HCT116 (cell line): ENCODE measurements at places on chromosomes 1 and 21. TPM values are rescaled to one million over a fixed set of nuclear protein-coding genes. Genes with fewer than 3 reads are reported as not detected.

- DNase-seq: no peak
Observed at GRCh38 chr1:226574591-226575435, 26.2 kb downstream of the STUM start.

DNA sequence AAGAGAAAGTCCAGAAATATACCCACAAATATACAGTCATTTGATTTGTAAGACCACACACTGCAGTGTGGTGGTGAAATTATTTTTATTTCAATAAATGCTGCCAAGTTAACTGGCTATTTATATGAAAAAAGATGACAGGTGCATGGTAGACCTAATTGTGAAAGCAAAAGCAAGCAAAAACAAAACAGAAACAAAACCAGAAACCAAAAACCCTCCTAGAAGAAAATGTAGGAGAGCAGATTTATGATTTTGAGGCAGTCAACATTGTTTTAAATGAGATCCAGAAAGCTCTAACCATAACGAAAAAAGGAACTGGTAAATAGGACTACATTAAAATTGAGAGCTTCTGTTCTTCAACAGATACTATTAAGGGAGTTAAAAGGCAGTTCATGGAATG, 303.6 kb downstream of the PRDM2 start:
- no peak for DNase-seq

CHRM3 gene
- total RNA-seq: 0.15 TPM

OR2L3 gene
- total RNA-seq: not detected

DNA sequence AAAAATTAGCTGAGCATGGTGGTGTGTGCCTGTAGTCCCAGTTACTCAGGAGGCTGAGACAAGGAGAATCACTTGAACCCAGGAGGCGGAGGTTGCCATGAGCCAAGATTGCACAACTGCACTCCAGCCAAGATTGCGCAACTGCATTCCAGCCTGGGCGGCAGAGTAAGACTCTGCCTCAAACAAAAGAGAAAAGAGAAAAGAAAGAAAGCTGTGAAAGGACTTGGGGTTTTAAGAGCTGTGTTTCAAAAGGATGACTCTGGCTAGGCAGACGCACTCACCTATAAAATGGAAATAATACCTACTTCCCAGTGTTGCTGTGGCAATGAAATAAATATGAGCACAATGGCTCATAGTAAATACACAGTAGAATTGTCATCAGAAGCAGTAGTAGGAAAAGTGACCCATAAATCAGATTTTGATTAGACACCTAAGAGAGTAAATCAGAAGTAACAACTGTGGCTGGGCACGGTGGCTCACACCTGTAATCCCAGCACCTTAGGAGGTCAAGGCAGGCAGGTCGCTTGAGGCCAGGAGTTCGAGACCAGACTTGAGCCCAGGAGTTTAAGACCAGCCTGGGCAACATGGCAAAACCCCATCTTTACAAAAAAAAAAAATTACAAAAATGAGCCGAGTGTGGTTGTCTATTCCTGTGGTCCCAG, 45.9 kb upstream of the PUM1 start:
- no peak for DNase-seq

- DNase-seq: no peak
Observed at GRCh38 chr1:95863086-95863485, 629.1 kb downstream of the RWDD3 start.

SYNC gene
- total RNA-seq: 1.3 TPM

PLA2G4A gene
- 8.6 TPM for total RNA-seq

KCNE2 gene
- total RNA-seq: not detected

DNA sequence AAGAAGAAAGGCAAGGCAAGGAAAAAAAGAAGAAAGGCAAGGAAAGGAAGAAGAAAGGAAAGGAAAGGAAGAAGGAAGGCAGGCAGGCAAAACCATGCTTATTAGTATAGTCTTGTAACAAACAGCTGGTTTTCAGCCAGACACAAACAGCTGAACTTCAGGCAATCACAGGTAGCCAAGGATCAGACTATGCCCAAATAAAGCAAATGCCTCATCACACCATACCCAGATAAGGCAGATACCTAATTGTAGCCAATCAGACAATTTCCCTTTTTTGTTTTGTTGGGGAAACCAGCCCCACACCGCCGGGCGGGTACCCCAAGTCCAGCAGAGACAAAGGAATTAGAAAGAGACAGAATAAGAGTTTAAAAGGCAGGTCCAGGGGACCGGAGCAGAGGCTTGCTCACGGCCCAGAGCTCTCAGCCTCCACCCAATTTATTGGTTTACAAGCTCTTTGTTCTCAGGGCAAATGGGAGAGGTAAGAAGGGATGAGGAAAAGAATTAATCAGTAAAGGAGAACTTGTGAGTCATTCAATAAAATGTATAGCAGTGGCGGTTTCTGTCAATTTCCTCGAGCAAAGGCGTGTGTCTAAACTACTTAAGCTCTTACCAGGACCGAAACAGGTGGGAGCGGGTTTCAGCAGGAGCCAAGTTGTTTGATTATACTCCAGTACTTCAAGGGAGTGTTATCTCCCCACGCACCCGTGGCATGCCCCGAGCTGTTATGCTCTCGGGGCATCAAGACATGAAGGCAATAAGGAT, 886.8 kb downstream of the KCNT2 start:
- DNase-seq: no peak

- no peak for DNase-seq
Observed at GRCh38 chr1:66439031-66439740, 94.8 kb upstream of the SGIP1 start.

OPRD1 gene
- total RNA-seq: not detected

- DNase-seq: no peak
Observed at GRCh38 chr1:24762133-24762676, 17.0 kb downstream of the CLIC4 start.

GRCh38 chr21:21921410-21922232, 923.4 kb downstream of the NCAM2 start:
- no peak for DNase-seq

GRCh38 chr1:172686143-172686542, 27.2 kb downstream of the FASLG start:
- DNase-seq: no peak

DNA sequence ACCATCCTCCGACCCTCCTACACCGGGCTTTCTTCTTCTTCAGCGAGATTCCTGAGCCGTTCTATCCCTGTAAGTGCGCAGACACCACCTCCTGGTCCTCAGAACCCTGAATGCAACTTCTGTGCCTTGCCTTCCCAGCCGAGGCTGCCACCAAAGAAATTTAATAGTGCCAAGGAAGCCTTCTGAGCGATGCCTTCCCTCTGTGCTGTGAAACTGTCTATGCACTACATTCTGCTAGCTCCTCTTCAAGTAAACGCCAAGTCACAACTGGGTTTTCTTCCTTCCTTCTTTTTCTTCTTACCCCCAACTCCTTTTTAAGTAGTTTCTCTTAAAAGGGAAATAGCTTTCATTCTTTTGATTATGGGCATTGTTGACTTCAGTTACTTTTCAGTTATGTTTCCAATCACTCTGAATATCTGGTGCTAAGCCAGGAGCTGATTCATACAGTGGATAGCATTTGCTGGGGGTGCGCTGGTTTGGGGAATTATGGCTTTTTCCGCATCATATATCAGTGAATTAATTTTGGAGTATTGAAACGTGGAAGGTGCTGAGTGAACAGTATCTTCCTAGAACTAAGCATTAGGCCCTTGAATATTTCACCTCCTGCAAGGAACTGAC, 38.6 kb upstream of the GPR88 start:
- DNase-seq: no peak

DNA sequence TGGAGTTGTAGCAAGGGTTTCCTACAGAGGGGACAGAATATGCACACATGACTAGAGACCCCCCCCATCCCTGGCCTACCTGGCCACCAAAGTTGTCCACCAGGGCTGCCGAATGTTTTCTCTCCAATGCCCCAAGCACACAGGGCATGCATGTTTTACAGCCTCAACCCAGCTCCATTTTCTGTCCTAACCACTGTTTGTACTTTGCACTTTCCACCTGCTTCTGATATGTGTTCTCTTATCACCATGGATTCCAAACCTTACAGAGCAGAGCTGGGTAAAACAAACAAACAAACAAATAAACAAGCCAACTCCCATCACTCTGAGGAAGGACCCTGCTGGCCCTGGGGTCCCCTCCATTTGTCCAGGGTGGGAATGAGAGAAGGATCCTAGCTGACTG, 27.3 kb downstream of the CLIC6 start:
- DNase-seq: no peak

SLC26A9 gene
- not detected for total RNA-seq

- DNase-seq: no peak
Observed at GRCh38 chr1:239386453-239387303, at the start of gene CHRM3. Gene CHRM3, plus strand, starts transcription at chr1:239386568. Its CDS starts 520,884 bp downstream, at chr1:239907452.

GRCh38 chr1:204959374-204959773, 83.6 kb upstream of the CNTN2 start:
- no peak for DNase-seq

CCDC24 gene
- 23.3 TPM for total RNA-seq

DNA sequence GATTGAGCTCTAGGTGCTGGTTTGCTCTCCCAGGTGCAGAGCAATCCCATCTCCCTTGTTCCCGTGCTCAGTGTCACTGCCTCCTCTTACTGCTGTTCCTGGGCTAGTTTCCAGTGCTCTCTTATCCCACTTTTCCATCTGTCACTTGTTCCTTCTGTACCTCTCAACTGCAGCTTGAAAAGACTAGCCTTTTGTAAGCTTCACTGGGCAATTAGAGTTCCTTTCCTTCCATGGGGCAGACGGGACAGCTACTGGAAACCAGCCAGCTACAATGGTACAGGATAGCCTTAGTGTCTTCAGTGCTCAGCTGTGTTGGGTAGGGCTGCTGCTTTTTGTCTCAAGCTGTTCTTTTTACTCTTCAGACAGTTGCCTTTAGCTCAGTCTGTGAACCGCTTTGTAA, 31.6 kb downstream of the AGT start:
- DNase-seq: no peak

DNAJC6 gene
- total RNA-seq: 9.0 TPM

DNA sequence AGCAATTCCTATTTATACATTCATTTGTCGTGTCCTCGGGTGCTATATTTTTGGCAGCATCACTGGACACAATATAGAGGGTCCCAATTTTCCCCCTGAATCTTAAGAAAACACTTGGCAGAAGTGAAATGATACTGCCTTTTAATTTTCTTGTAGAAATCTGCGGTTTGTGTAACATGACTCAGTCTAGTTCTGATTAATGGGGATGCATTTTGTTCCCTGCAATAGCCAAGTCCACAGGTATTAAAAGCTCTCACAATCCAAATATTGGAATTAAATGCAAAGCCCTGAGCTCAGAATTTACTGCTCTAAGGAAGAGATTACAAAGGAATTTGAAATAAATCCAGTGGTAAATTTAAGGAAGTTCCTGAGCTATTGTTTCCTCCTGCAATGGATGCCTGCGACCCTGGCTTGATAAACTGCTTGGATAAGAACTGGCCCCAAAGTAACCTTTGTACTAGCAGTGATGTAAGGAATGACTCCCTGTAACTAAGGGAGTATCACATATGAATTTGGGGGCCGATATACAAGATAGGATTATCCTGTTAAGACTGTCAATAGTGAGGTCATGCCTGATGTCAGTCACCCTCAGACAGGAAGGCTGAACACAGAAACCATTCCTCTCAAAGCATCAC, 349.7 kb upstream of the C1orf87 start:
- no peak for DNase-seq

- DNase-seq: no peak
Observed at GRCh38 chr21:42125571-42126544, 54.7 kb downstream of the UMODL1 start.

GRCh38 chr1:2155788-2156187, 38.8 kb downstream of the FAAP20 start:
- DNase-seq: no peak

- DNase-seq: no peak
Observed at GRCh38 chr1:56200896-56201295, 378.5 kb downstream of the PLPP3 start.

- DNase-seq: no peak
Observed at GRCh38 chr21:43703035-43703880, 15.7 kb upstream of the PDXK start.

- no peak for DNase-seq
Observed at GRCh38 chr1:58901008-58901407, 117.2 kb upstream of the JUN start.

ALX3 gene
- not detected for total RNA-seq

ACOT7 gene
- total RNA-seq: 162 TPM

DNA sequence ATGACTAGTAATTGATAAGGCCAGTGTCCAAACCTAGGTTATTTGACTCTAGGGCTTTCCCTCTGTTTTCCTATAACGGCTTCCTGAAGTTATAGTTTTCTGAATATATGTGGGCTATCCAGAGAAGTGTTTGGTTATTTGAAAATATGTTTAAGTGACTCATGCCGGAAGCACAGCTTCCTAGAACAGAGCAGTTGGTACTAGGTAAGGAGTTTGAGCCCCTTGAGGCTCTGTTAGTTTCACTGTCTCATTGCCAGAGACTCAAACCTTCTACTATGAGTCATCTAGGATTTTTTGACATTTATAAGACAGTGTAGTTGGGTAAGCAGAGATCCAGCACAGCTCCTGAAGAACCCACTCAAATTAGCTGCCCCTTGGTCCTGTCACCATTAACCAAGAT, 27.1 kb upstream of the LEPR start:
- DNase-seq: no peak

OR2G6 gene
- not detected for total RNA-seq

GRCh38 chr1:34175744-34176143, 963 bp upstream of the C1orf94 start:
- no peak for DNase-seq

DNA sequence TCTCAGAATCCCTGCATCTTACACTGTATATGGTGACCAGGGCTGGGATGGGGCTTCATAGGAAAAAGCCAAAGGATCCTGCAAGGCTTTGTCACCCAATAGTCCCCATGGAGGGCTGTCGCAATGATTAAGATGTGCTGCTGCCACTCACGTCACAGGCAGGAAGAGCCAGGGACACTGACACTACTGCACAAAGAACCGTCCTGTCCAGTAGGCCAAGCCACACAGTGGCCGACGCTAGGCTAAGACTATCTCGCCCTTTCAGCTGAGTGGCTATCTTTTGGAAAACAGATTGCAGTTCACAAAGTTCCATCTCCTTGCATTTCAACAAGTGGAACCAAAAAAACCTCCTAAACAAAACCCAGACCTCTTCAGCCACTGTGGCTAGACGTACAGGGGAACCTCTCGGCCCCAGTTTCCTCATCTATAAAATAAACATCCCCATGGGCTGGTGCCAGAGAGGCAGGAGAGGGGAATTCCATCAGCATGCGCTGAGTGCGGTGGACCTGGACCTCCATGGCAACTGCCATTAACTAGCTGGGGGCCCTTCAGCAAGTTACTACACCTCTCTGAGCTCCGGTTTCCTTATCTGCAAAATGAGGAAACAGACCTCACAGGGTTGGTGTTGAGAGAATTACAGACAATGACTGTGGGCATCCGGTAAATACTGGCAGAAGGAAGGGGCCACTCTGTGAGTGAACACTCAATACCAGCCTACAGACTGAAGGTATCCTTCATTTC, 8.7 kb downstream of the CAPZB start:
- no peak for DNase-seq

- no peak for DNase-seq
Observed at GRCh38 chr1:163737261-163737660, 415.5 kb downstream of the NUF2 start.
